ENCODE measurements at places on chromosomes 1 and 21.

DNA sequence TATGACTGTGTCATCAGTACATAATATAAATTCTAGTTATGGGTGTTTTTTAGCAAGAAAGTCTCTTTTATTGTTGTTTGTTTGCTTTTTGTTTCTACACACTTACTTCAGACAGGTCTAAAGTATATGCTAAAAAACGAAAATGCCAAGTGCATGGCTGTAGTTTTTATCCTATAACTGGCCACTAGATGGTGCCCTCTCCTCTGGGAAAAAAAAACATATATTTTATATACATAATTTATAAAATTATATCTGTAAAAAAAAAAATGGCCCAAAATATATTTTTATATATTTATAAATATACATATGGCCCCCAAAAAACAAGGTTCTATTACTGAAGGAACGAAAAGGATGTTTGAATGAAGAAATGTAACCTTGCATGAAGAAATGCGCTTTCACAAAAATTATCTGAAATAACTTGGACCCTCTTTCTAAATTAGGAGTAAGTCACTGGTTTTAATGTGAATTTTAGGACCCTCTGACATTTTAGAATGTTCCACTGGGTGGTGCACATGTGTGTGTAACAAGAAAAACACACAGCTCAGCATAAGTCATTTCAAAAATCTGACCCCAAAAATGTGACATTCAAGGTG, 93.5 kb downstream of the TTLL7 start:
- no peak for DNase-seq

GRCh38 chr1:158124999-158125398, 55.7 kb upstream of the CD1D start:
- DNase-seq: peak; percentile 46

DNA sequence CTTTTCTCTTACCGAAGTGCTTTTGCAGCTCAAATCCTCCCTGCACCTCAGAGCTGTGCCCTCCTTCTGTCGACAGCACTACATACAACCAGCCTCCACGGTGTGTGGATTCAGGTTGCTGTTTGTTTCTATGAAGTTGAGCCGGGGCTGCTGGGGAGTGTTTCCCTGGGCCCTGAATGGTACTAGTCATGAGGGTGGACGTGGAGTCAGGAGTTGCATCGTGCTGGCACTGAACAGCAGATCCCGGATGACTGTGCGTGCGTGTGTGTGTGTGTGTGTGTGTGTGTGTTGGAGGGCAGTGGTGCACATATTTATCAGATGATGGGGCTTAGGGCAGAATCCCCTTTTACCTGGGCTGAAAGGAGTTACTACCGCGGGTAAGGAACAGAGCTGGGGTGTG, 47.0 kb downstream of the ACTL8 start:
- DNase-seq: no peak

GRCh38 chr21:14265023-14265422, 49.1 kb downstream of the RBM11 start:
- DNase-seq: no peak

GRCh38 chr1:22105611-22106207, 37.2 kb downstream of the WNT4 start:
- DNase-seq: no peak

GRCh38 chr1:160607011-160607671, 27.8 kb upstream of the CD84 start:
- no peak for DNase-seq

- DNase-seq: no peak
These were observed 268.2 kb upstream of the SGIP1 start for GRCh38 chr1:66265796-66266195.

DNA sequence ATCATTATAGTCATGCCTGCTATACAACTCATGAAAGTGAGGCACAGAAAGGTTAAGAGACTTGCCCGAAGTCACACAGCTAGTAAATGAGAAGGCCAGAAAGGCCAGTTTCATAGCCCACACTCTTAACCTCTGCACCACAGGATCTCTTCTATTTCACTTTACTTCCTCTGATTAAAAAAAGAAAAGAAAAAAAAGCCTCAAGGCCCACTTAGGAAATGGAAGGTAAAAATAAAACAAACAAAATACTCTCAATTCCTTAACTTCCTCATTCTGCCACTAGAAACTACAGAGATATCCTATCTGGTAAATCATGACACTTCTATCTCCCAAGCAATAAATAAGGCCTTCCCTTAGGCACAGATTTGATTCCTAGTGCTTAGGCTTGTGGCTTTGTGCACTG, 7.6 kb upstream of the ENAH start:
- no peak for DNase-seq

- DNase-seq: no peak
These were observed 44.0 kb downstream of the ACP6 start for GRCh38 chr1:147626291-147626690.

DNA sequence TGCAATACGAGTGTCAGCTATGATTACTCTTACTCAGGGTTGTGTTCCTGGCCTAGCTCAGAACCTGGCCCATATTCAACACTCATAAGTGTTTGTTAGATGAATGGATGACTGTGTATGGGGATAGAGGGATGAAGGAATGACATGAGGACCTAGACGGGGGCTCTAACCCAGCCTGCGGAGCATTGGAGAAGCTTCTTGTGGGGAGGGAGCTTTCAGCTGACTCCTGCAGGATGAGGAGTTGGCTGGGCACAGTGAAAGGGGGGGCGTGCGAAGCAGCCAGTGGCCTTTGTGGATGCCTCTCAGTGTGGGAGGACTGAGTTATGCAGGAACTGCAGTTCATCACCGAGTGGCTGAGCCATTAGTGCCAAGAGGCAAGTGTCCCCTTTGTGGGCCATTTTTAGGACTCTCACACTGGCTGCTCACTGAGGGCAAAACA, 1.2 kb upstream of the EXTL1 start:
- DNase-seq: no peak

- DNase-seq: no peak
These were observed 22.9 kb upstream of the DIP2A start for GRCh38 chr21:46435786-46436227.

GRCh38 chr1:201051399-201051798, 27.9 kb upstream of the KIF21B start:
- DNase-seq: no peak

DNA sequence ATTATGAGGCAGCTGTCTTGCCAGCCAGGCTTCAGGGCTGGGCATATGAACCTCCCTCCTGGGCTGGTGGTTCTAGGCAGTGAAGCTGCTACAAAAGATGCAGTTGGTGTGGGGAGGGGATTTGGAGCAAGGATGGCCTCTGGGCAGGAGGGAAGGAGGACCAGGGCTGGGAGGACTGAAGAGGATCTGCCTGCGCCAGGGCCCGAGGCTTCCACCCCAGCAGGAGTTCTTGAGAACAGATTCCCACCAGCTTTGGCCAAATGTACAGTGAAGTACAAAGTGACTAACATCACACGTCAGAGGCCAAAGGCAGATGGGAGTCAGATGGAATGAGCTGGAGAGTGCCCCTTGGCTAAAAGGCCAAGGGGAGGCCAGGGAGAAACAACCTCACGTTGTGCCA, 62.4 kb downstream of the DDX20 start:
- no peak for DNase-seq

DNA sequence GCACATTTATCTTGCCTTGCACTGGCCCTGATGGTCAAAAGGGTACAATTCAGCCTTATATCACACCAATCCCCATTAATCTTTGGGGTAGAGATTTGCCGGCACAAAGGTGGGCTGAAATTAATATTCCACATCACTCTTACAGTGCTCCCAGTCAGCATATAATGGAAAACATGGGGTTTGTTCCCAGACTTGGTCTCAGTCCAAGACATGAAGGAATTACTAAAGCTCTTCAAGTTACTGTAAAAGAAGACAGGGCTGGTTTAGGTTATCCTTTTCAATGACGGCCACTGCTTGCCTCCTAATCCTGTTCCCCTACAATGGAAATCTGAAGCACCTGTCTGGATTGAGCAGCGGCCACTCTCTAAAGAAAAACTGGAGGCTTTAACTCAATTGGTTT, 160.7 kb downstream of the IER5 start:
- DNase-seq: no peak

GRCh38 chr1:984476-984814, 2.6 kb upstream of the PERM1 start:
- DNase-seq: no peak

DNA sequence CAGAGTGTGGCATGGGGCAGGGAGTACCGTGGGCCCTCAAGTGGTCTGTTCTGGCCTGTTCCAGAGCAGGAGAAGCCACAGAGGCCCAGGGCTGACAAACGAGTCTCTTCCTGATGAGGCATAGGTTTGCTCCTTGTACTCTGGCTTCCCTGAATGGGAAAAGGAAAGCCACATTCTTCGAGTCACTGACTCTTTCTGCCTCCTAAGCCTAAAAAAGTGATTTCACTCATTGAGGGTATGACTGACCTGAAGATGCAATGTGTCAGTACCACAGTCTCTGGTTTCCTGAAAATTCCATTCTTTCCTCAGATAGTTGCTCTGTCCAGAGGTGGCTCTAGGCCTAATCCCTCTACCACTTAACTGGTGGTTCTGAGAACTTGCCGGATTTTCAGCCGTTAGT, 92.3 kb downstream of the KCNN3 start:
- no peak for DNase-seq

DNA sequence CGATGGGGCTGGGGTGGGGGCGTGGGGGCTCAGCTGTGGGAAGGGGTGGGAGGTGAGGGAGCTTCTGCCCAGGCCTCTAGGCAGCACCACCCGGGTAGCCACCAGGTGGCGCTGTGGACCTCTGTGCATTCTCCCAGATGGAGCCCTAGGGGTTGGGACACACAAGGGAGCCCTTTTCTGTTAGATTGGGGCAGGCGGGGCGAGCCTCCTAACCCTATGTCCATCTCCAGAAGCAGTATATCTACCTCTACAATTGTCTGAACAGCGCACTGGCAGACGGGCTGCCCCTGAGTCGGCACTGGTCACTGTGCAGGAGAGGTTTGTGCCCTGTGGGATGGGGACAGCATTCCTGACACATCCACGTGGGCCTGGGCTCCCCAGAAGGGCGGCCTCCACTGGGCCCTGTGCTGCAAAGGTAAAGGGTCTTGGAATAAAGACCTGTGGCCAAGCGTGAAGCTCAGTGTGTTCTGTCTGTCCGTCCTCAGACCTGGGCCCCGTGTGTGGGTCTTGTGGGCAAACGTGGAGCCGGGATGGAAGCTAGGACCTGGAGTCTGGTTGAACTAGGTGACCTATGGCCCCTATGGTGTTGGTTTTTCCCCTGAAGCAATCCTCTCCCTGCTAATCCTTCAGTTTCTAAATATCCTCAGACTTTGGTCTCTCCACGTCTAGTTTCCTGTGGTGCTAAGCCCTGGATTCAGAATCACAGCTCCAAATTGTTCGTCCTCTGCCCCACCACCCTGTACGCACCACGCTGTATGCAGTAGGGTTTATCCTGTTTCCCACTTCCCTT, 4.4 kb upstream of the LGR6 start:
- DNase-seq: peak; percentile 65

DNA sequence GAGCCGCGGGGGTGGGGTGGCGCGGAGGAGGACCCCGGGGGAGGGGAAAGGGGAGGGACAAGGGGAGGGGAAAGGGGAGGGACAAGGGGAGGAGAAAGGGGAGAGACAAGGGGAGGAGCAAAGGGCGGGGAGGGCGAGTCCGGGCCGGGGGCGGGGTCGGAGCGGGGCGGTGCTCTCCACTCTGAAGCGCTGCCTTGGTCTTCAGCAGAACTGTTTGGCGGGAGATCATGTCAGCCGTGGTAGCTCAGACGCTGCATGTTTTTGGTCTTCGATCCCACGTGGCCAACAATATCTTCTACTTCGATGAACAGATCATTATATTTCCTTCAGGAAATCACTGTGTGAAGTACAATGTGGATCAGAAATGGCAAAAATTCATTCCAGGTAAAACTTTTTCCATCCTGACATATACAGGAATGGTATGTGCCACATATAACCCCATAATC, 420 bp downstream of the CFAP57 start:
- peak; percentile 73 for DNase-seq

DNA sequence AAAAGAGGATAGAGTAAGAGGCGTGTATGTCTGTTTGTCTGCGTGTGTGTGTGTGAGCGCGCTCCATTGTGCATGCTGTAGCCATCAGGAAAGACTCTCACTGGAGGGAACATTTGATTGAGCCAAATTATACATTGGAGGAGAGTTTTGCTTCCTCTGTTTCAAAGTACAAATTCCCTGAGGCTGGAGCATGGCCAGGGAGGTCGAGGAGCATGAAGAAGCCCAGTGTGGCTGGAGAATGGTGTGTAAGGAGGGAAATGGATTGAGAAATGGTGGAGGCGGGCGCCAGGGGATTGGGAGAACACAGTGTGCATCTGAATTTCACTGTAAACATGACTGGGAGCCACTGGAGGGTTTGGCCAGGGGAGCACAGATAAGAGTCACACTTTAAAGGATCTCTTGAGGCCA, 22.1 kb upstream of the EFNA1 start:
- no peak for DNase-seq

GRCh38 chr1:145979746-145980456, 15.4 kb downstream of the POLR3GL start:
- no peak for DNase-seq

GRCh38 chr1:148289647-148290046, 137.6 kb upstream of the NBPF11 start:
- DNase-seq: no peak

DNA sequence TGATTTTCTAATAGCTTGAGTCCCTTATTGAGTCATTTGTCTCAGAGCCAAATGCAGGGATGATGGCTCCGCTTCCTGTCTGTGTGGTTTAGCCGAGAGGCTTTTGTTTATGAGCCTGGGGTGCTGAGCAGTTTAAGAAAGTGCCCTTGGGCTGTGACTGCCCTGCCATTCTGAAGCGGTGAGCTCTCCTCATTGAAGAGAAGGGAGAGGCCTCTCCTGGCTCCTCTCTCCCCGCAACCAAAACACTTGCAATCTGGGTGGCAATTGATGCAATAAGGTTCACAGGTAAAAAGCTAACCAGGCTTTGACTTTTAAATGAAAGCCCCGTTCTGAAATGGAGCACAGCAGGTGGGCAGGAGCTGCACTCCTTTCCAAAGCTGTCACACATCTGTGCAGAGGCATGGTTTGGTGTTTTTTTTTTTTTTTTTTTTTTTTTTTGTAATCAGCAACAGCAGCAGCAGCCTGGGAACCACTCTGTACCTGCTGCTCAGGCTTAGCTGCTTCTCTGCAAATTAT, 403.7 kb downstream of the SIPA1L2 start:
- no peak for DNase-seq

DNA sequence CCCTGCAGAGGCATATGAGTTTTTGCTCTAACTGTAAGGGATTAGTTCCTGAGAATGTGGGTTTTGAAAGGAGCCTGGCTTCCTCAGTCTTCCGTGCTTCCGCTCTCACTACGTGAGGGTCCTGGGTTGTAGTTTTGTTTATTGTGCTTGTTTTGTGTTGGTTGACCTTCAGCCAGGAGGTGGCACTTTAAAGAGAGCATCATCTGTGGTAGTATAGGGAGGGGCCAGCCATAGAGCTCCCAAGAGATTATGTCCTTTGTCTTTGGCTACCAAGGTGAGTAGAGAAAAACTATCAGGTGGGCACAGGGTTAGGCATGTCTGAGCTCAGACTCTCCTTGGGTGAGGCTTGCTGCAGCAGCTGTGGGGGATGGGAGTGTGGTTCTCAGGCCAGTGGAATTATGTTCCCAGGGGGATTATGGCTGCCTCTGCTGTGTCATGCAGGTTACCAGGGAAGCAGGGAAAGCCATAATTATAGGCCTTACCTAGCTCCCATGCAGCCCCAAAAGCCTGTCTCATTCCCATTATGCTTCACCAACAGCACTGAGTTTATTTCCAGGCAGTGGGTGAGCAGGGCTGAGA, 23.5 kb downstream of the CYP4B1 start:
- no peak for DNase-seq

- DNase-seq: no peak
These were observed 37.3 kb downstream of the CHAF1B start for GRCh38 chr21:36422279-36423098.

Data from stimulated activated CD8-positive, alpha-beta memory T cell treated with anti-CD3 and anti-CD28 coated beads, Interleukin-15, amount 100 ng/mL, for 1 hour (primary cell).